Activated T-cell treated with anti-CD3 and anti-CD28 coated beads, Interleukin-2, amount 50 U/mL, for 1 hour (primary cell): ENCODE measurements at places on chromosomes 4 and X.

- no peak for DNase-seq
Measured at GRCh38 chr4:145681956-145682355, 2.0 kb downstream of the C4orf51 start.

DNA sequence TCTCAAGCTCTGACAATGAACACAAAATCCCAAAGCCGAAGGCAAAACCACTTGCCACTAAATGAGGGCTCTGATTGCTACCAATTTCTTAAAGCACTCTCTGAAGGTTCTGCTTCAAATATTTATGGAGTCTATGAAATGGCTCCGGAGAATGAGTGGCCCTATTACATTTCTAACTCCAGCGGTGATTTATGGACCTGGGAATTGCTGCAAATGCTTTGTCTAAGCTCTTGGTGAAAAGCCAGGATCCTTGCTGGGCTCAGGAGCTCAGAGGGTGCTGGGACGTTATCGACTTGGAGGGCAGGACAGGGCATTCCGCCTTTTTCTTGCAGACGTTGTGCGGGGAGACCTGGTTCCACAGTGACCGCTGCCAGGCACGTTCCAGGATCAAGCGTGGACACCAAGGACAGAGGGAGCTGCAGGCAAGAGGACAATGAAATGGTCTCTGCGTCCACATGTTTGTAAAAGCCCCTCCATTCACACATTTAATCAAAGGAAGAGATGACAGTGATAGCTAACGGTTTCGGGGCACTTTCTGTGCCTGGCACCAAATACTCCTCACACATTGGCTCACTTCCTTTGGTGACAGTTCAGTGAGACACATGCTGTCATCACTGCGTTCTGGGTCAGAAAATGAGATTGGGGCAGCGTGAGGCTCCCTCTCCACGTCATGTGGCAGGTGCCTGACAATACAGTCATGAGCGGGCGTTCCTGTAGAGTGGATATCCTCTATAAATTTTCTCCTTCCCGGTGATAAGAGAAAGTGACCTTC lies 58.8 kb downstream of the C4orf50 start:
- no peak for DNase-seq

GRCh38 chr4:118834070-118834469 lies 1.9 kb downstream of the SEC24D start:
- no peak for DNase-seq

GRCh38 chr4:186688150-186688943 lies 35.3 kb downstream of the FAT1 start:
- DNase-seq: no peak

GRCh38 chrX:22325096-22325495 lies 52.4 kb downstream of the CBLL2 start:
- DNase-seq: no peak

GRCh38 chr4:151322570-151322969 lies 2.8 kb downstream of the SH3D19 start:
- no peak for DNase-seq

DNA sequence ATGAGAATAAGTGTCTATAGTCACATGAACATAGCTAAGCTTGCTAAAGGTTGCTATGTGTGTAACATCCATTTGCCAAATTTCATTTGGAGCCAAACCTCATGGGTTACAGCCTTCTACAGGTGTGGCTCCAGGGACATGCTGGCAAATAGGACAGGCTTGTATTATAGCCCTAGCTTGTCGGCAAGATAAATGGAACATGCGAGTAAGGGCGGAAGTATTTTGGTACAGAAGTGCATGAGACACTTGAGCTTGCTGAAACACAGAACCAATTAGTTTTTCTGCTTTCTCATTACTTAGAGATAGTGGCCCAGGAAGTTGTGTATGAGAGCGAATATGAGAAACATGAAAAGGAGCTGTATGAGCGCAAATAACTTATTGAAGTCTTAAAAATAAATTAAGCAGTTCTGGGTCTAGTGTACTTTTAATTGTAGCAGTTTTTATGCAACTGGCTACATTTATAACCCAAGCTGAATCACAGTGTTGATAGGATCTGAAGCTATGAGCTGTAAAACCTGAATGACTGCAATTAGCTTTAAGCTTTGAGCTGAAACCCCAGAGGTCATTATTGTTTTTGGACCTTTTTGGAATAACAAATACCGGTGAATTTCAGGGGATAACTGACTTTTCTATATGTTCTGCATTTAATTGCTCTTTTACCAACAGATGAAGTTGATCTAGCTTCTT lies 64.6 kb downstream of the KDM5C start:
- DNase-seq: no peak

- DNase-seq: peak; percentile 81
Measured at GRCh38 chr4:158722917-158723793, at the start of gene PPID. PPID (minus strand) TSS chr4:158723396; CDS start chr4:158723288, 108 bp downstream.

DNA sequence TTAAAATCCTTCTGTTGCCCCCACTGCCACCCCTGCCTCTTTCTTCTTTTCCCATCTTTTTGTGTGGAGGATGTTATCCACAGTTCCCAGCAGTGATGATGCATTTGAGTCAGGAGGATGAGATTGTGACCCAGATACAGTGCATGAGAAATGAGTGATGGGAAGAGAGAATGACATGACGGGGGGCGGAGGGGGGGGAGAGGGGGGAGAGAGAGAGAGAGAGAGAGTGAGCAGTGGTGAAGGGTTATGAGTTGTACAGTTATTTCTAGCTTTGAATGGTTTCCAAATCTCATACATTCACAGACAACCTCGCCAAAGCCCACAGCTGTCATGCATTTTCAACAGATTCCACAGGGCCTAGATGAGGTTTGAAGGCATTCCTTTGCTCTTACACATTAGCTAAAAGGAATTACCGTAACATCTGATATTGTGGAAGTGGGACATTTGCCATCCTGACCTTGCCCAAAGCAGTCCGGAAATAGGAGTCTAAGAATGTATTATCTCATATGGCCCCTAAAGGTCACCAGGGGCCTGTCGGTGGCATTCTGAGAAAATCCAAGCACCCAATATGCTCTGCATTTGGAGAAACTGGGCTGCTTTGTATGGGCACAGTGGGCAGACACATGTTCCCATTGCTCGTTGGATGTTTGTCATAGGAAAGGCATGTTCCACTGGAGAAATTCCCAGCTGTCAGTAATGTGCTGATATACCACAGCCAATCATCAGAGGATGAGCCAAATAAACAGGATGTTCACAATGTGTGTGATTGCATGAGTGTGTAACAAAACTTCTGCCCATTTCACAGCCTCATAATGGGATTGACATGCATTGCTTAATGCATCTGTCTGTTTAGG lies 435.8 kb downstream of the SPRY1 start:
- no peak for DNase-seq

GRCh38 chrX:3345281-3346191 lies 916 bp downstream of the MXRA5 start:
- DNase-seq: no peak

- DNase-seq: no peak
Measured at GRCh38 chr4:26330186-26330787, 9.5 kb downstream of the RBPJ start.

DNA sequence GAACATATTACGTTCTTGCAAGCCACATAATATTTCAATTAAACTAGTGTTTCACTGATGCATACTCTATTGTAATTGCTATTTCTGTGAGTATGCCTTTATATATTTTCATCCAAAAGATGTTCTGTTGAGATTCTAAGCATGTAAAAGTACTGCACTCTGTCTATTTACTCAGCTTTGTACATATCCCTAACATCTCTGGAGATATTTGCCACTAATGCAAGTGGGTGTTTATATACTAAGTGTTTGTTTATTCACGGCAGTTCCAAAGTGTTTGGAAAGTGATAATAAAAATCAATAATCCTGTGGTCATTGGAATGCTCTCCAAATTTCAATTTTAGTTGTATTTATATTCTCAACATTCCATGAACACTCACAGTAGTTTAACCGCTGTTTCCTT lies 1989.0 kb downstream of the C4orf33 start:
- no peak for DNase-seq
